Right cardiac atrium (tissue), 5 donors: ENCODE measurements at places on chromosomes 12 and 14.
A peak's percentile ranks its signal among the peaks of the same experiment; 100 is the strongest.

DNA sequence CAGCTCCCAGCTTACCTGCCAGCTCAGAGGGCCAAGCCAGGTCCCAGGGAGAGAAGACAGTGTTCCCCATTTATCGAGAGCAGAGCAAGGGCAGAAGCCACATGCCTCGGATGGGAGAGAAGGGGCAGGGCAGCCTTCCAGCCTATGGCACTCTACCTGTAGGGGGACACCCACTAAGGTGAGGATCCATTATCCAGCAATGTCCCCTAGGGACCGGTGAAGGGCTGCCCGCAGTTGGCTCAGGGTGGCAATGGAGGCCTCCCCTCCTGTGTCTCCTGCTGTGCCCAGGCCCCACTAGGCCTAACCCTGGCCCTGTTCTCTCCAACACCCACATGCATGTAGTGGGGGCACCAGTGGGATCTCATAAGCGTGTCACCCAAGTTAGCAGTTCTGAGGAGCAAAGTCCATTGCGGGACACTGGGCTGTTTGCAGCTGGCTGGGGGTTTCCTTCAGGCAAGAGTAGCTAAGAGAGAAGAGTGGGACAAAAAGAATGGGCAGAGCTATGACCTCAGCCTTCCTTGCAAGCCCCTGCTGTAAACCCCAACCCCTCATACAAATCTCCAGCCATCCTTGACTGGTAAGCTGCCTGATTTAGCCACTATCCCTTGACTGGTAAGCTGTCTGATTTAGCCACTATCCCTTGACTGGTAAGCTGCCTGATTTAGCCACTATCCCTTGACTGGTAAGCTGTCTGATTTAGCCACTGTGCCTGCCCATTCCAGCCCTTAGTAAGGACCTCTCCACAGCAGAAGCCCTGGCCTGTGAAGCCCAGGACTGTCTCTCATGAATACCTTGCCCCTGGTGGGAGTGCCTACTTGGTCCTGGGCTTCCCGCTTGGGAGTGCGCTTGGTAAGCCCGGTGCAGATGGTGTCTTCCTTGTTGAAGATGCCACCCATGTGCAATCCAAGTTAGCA is 5.2 kb upstream of the ASB2 start:
- peak; percentile 52 for DNase-seq

- DNase-seq, result no peak
Measured at GRCh38 chr14:44497148-44497547, 9.9 kb downstream of the FSCB start.

GRCh38 chr12:19965196-19966038 is 402.9 kb upstream of the PDE3A start:
- DNase-seq, result no peak

GRCh38 chr12:84805474-84805858 is 107.1 kb downstream of the SLC6A15 start:
- no peak for DNase-seq

- DNase-seq, result no peak
Measured at GRCh38 chr12:108596854-108597558, 878 bp downstream of the TMEM119 start.

- DNase-seq, result peak; percentile 96
Measured at GRCh38 chr12:110403146-110403975, at the start of gene ANAPC7. TSS of gene ANAPC7 (minus strand) at chr12:110403708. CDS start at chr12:110403627, 81 bp downstream.

DNA sequence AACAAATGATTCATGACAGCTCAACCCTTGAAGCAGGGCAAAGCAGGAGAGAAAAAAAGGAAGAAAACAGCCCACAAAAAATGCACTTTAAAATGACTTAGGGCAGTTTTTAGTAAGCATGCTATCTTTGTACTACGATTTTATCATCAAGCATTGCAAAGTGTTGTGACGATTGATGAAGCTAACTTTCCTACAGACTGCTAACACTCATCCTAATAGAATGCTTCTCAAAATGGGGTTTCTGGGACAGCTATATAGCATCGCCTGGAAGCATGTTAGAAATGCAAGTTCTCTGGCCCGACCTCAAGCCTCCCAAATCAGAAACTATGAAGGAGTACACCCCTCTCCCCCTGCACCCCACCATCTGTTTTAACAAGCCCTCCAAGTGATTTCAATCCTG is 256.4 kb downstream of the SSPN start:
- DNase-seq, result no peak

GRCh38 chr14:99809859-99810558 is 16.8 kb downstream of the EML1 start:
- peak; percentile 77 for DNase-seq

- DNase-seq, result no peak
Measured at GRCh38 chr12:79370021-79370420, 320.7 kb downstream of the PAWR start.

GRCh38 chr14:34354556-34354955 is 107.5 kb downstream of the SPTSSA start:
- DNase-seq, result no peak

- DNase-seq, result no peak
Measured at GRCh38 chr12:27901959-27902358, 70.6 kb downstream of the PTHLH start.

- DNase-seq, result no peak
Measured at GRCh38 chr12:52838609-52839435, 4.7 kb upstream of the KRT79 start.

- DNase-seq, result peak; percentile 74
Measured at GRCh38 chr12:57772429-57773322, at the start of gene EEF1AKMT3. TSS of gene EEF1AKMT3 (plus strand) at chr12:57772614. CDS start at chr12:57772725, 111 bp downstream.

GRCh38 chr12:108793756-108794441 is 62.6 kb upstream of the CORO1C start:
- peak; percentile 72 for DNase-seq

GRCh38 chr12:1494856-1495255 is 99.5 kb downstream of the FBXL14 start:
- DNase-seq, result no peak

DNA sequence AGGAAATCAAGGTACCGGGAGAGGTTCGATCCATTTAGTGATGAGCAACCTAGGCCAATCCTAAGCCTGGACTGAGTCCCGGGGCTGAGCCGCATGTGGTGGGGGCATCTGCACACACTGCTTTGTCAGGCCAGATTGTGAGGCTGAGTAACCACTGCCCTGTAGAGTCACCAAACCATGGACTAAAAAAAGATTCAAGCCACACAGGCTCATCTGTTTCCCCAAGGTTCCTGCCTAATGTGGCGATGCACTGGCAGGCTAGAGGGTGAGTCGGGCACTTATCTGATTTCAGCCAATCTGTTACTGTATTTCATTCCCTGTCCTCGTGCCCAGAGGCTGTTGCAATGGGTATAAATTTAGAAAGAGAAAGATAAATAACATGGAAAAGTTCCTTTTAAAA is 140.8 kb downstream of the TTC7B start:
- no peak for DNase-seq

DNA sequence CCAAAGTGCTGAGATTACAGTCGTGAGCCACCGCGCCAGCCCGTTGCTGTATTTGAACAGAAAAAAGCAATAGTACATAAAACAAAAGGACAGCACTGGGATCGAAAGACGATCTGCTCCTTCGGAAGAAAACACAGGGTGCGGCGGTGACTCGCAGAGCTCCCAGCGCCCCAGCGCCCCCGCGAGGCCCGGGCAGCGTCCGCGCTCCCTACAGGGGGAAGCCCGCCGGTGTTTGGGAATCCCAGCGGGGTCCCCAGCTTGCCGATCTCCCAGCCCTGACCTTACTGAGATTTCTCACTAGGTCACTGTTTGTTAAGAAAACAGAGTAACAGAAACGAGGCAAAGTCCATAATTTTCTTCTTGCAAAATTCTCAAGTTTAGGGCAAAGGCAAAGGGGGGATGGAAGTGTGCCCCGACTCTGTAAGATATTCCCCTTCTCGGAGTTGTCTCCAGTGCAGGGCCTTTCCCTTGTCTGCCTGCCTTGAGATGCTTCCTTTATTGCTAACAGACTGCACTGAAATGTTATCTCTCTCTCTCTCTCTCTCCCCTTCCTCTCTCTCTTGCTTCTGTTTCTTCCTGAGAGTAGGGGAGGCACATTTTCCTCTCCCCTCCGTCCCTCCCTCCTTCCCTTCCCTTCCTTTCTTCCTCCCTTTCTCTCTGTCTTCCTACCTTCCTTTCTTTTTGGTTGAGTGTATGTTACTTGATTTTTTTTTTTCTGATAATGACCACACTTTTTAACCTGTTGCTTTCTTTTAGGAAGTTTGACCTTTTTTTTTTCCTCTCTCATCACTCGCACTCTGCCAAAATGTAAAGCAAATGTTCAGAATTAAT is 91.9 kb downstream of the TMEM30B start:
- peak; percentile 84 for DNase-seq

DNA sequence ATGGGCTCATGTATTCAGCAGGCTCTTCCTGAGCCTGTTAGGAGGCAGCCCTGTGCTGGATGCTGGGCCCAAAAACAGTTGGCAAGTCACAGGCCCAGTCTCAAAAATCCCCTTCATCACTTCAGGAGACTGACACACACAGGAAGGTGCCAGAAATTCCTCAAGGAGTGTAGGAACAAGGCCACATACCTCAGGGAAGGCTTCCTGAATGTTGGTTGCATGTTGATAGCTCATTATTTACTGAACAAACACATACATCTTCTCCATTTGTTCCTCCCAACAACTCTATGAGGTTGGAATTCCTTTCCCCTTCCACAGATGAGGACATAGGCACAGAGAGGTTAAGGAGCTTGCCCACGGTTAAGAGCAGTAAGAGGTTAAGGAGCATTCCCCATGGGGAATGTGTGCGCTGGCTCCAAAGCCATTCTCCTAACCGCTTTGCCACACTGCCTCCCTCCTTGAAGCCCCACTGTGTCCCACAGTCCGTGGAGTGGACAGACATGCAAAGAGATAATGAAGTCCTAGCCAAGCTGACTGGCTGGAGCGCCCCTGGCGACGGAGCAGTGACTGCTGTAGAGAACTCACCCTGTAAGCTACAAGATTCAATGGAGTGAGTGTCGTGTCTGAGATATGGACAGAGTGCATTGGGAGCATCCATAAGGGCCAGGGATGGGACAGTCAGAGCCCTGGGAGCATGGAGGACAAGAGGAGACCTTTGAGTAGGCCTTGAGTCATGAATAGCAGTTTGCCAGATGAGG is 3.3 kb downstream of the HHIPL1 start:
- no peak for DNase-seq

DNA sequence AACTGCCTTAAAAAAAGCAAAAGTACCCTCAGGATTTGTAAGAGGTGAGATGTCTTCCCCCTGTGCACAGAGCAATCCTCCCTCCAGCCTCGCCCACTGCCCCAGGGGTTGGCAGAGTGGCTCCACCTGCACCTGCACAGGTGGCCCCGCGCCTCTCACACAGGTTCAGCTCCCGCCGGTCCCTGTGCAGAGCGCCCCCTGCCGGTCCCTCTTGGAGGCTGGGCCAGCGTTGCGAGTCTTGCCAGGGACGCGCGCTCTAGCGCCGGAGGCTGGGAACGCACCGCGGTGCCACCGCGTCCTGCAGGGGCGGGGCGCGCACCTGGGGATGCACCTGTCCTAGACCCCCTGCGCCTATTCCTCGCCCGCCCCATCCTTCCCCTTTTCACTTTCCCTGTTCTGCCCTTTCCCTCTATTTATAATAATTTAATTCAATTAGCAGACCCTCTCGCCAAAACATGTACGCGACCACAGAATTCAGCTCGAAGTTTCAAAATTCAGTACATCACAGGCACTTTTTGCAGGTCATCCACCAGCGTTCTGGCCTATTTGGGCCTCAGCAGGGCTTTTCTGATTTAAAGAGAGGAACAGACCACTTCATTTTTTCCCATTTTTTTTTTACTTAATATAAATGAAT is 618.6 kb downstream of the AACS start:
- peak; percentile 69 for DNase-seq
